Stimulated activated CD4-positive, alpha-beta T cell treated with anti-CD3 and anti-CD28 coated beads, Interleukin-12 subunit alpha, Interleukin-12 subunit beta, amount 100 ng/mL, for 48 hours (primary cell): ENCODE measurements at places on chromosomes 4 and X.

DNA sequence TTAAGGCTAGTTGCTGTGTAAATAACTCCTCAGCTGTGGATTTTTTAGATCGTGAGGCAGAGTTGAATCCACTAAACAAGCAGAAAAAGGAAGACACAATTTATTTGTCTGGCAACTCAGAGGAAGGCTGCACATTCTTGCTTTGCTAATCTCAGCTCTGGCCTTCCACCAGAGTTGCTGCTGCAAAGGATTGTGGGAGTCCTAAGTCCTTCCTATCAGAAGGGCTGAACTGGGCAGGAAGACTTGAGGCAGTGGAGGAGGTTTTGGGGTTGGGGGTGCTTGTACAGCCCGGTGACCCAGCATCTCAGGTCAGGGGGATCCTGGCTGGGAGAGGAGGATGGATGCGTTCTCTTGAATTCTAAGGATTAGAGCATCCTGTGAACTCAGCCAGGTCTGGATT is 11.0 kb upstream of the VSIG1 start:
- no peak for DNase-seq

DNA sequence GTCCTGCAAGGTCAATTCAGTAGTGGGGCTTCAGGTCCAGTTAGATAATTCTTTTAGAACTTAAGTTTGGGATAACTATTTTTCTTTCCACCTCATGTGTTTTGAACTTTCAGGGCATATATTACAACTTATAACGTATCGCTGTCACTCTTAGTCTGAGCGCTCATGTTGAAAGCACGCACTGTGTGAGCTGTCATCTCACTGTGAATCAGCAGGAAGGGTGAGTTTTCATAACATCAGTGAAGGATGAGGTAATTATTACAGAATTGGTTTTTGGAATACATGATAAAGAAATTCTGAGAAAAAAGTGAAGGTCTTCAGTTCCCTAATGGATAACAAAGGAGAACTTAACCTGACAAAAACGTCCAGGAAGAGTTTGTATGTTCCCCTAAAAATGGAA is 45.1 kb upstream of the SLC4A4 start:
- DNase-seq: no peak

DNA sequence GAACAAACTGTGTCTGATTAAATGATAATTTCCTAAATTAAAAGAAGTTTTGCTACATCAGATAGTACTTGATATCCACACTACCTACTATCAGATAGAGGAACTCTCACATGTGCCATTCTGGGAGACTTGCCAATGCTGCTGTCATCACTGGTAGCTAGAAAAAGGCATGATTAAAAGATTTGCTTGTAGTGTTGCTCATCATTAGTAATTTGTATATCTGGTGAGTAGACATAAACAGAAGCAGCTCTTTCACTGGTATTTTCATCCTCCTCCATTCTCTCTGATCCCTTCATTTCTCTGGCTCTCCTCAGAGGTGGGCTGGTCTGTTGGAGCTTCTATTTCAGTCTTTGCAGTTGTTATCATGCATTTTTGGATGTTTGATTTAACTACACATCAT is 56.0 kb downstream of the SPRY1 start:
- DNase-seq: no peak

- no peak for DNase-seq
Observed at GRCh38 chr4:2194496-2194895, 47.4 kb downstream of the HAUS3 start.

DNA sequence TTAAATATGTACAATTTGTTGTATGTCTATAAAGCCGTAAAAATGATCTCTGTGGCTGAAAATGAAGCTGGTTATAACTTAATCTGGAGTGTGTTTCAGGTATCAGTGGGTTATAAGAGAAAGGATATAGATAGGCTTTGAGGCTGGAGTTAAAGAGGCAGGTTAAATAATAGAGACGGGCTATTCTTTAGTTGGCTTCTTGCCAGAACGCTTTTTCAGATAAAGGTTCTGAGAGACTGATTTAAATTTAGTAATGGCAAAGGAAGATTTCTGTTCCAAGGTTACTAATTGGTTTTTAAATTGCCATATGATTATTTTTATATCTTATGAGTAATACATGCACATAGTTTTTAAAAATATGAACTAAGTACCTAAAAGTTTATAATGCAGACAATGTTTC is 117.4 kb downstream of the AWAT2 start:
- no peak for DNase-seq

DNA sequence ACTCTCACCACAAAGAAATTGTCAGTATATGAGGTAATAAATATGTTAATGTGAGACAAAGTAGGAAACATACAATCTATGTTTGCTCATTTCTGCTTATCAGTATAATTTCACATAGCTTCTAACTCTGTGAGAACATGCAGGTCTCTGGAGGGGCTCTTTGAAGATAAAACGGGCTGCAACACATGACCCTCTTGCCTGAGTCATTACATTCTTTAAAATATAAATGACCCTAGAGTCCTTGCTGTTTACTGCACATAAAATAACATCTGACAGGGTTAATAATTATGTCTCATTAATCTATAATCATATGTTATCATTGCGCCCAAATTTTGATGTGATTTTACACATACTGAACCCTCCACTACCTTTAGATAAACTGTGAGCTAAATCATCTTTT is 681.5 kb downstream of the ARAP2 start:
- no peak for DNase-seq
